ENCODE measurements at places on chromosomes 16 and 17.
A peak's percentile ranks its signal among the peaks of the same experiment; 100 is the strongest.

GRCh38 chr17:67546578-67547527 lies 169.8 kb downstream of the PITPNC1 start:
- no peak overlapping the region for H3K4me3 ChIP-seq
- no peaks in the 10 kb centered on the region for H3K4me1 ChIP-seq
- H3K27me3 ChIP-seq = no peaks in the 10 kb centered on the region
- no peak for DNase-seq
- no peaks in the 10 kb centered on the region for H3K36me3 ChIP-seq
- no peak overlapping the region for H3K27ac ChIP-seq

DNA sequence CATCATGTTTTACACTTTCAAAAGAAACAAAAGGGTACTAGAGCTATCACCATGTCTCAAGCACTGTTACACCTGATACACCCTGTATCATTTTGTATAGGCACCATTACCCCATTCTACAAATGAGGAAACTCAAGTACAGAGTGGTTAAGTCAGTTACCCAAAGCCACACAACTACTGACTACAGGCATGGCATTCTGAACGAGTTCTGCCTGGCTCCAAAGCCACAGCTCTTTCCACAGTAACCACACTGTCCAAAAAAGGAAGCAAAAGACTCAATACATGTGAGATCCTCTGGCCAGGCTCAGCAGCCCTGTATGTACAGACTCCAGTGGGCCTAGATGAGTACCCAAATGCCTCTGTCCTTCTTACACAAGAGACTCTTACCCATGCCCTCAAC lies 4.7 kb downstream of the DYNC1LI2 start:
- H3K4me3 ChIP-seq = peak overlapping the region; percentile 38
- no peaks in the 10 kb centered on the region for H3K27me3 ChIP-seq
- peak overlapping the region; percentile 82 for H3K27ac ChIP-seq
- H3K36me3 ChIP-seq = peaks cover 61% of the 10 kb centered on the region
- peak; percentile 51 for DNase-seq

- H3K27me3 ChIP-seq = peaks cover 11% of the 10 kb centered on the region
- DNase-seq = no peak
- no peaks in the 10 kb centered on the region for H3K4me1 ChIP-seq
- no peak overlapping the region for H3K4me3 ChIP-seq
- no peak overlapping the region for H3K27ac ChIP-seq
Observed at GRCh38 chr17:32985050-32985756, 6.4 kb upstream of the SPACA3 start.

- H3K4me1 ChIP-seq = peaks cover 48% of the 10 kb centered on the region
- no peak for DNase-seq
- H3K4me3 ChIP-seq = peak overlapping the region; percentile 71
- no peaks in the 10 kb centered on the region for H3K36me3 ChIP-seq
- H3K27ac ChIP-seq = peak overlapping the region; percentile 91
Observed at GRCh38 chr17:59330053-59330942, 1.2 kb upstream of the YPEL2 start.

GRCh38 chr16:57284209-57284951 lies at the start of gene PLLP:
Gene PLLP, minus strand, starts transcription at chr16:57284672. Its CDS starts 132 bp downstream, at chr16:57284540.
- peaks cover 19% of the 10 kb centered on the region for H3K4me1 ChIP-seq
- H3K27ac ChIP-seq = no peak within 1 kb of the TSS
- DNase-seq = peak; percentile 38
- no peaks in the 10 kb centered on the region for H3K36me3 ChIP-seq
- H3K27me3 ChIP-seq = peaks cover 40% of the 10 kb centered on the region

DNA sequence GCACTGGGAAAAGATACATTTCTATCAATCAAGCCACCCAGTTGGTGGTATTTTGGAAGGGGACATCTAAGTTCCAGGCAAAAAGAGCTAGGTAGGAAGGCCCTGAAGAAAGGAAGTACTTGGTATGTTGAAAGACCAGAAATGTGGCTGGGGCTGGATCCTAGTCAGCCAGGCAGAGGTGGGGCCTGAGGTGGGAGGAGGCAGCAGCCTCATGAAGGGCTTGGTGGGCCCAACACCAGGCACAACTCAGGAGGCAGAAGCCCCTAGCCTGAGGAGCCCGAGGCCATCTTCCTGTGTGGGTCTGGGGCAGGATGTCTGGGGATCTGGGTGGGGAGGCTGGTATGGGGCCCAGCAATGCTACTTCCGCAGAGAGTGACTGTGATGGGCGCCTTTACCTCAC lies 105.9 kb downstream of the SALL1 start:
- no peak overlapping the region for H3K4me3 ChIP-seq
- no peaks in the 10 kb centered on the region for H3K4me1 ChIP-seq
- no peaks in the 10 kb centered on the region for H3K36me3 ChIP-seq
- no peak overlapping the region for H3K27ac ChIP-seq
- H3K27me3 ChIP-seq = no peaks in the 10 kb centered on the region

GRCh38 chr17:45986056-45986455 lies 13.0 kb upstream of the STH start:
- DNase-seq = no peak
- H3K4me3 ChIP-seq = no peak overlapping the region
- H3K27me3 ChIP-seq = no peaks in the 10 kb centered on the region
- H3K27ac ChIP-seq = no peak overlapping the region
- H3K36me3 ChIP-seq = no peaks in the 10 kb centered on the region

- no peak overlapping the region for H3K27ac ChIP-seq
- H3K4me3 ChIP-seq = no peak overlapping the region
- no peaks in the 10 kb centered on the region for H3K36me3 ChIP-seq
- DNase-seq = no peak
- no peaks in the 10 kb centered on the region for H3K4me1 ChIP-seq
- H3K27me3 ChIP-seq = no peaks in the 10 kb centered on the region
Observed at GRCh38 chr16:88288303-88288702, 94.5 kb upstream of the ZNF469 start.

GRCh38 chr17:76157759-76158158 lies 16.7 kb upstream of the FOXJ1 start:
- H3K4me1 ChIP-seq = peaks cover 2% of the 10 kb centered on the region
- H3K4me3 ChIP-seq = no peak overlapping the region
- DNase-seq = no peak
- H3K27ac ChIP-seq = no peak overlapping the region

- peak overlapping the region; percentile 100 for H3K27ac ChIP-seq
- peak overlapping the region; percentile 99 for H3K4me3 ChIP-seq
- DNase-seq = no peak
- H3K27me3 ChIP-seq = no peaks in the 10 kb centered on the region
- H3K36me3 ChIP-seq = peaks cover 16% of the 10 kb centered on the region
Observed at GRCh38 chr16:71807905-71808592, 585 bp downstream of the AP1G1 start.

- no peaks in the 10 kb centered on the region for H3K36me3 ChIP-seq
- DNase-seq = no peak
- no peaks in the 10 kb centered on the region for H3K27me3 ChIP-seq
- H3K4me1 ChIP-seq = peaks cover 16% of the 10 kb centered on the region
Observed at GRCh38 chr17:82217530-82218204, 5.0 kb upstream of the CCDC57 start.

GRCh38 chr16:20900299-20901067 lies at the start of the genes DCUN1D3 and LYRM1:
Gene DCUN1D3, minus strand, starts transcription at chr16:20900358. Its CDS starts 37,820 bp downstream, at chr16:20862538.
Gene LYRM1, plus strand, starts transcription at chr16:20900771. Its CDS starts 14,785 bp downstream, at chr16:20915556.
- DNase-seq = peak; percentile 90
- H3K4me1 ChIP-seq = peaks cover 69% of the 10 kb centered on the region
- H3K4me3 ChIP-seq = peak within 1 kb of the TSS; percentile 99
- no peaks in the 10 kb centered on the region for H3K27me3 ChIP-seq

- H3K4me1 ChIP-seq = no peaks in the 10 kb centered on the region
- H3K27ac ChIP-seq = no peak overlapping the region
- no peak overlapping the region for H3K4me3 ChIP-seq
- peaks cover 4% of the 10 kb centered on the region for H3K27me3 ChIP-seq
Observed at GRCh38 chr17:80520810-80521455, 23.7 kb upstream of the RPTOR start.

- no peak overlapping the region for H3K27ac ChIP-seq
- no peaks in the 10 kb centered on the region for H3K27me3 ChIP-seq
- H3K36me3 ChIP-seq = peaks cover 1% of the 10 kb centered on the region
- no peak for DNase-seq
- peaks cover 4% of the 10 kb centered on the region for H3K4me1 ChIP-seq
Observed at GRCh38 chr17:9386401-9386800, 189.2 kb downstream of the STX8 start.

GRCh38 chr16:74652249-74652648 lies 14.4 kb downstream of the RFWD3 start:
- H3K36me3 ChIP-seq = peaks cover 54% of the 10 kb centered on the region
- no peak overlapping the region for H3K27ac ChIP-seq
- no peak overlapping the region for H3K4me3 ChIP-seq

DNA sequence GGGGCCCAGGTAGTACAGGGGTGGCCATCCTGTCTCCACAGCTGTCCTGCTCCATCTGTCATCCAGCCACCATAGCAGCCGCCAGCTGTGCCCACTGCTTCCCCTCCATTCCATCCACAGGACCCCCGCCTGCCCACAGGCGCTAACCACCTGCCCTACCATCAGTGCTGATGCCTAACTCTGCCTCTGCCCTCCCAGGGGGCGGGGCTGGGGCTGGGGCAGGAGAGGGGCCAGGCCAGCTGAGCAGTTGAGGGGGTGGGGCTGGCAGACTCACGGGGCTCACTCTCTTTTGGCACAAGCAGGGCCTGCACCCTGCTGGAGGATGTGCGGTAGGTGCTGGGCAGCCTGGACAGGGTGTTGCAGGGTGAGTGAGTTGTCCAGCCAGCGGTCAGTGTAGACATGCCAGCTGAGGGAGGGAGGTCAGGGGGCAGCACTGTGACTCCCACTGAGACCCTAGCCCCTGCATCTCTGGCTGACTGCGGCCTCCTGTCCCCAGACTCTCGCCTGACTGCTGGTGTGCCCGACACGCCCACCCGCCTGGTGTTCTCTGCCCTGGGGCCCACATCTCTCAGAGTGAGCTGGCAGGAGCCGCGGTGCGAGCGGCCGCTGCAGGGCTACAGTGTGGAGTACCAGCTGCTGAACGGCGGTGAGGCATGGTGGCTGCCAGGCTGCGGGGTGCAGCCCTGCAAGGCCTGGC lies 9.6 kb downstream of the GALK1 start:
- no peaks in the 10 kb centered on the region for H3K36me3 ChIP-seq
- no peak for DNase-seq
- H3K4me1 ChIP-seq = peaks cover 9% of the 10 kb centered on the region
- H3K27ac ChIP-seq = no peak overlapping the region
- no peaks in the 10 kb centered on the region for H3K27me3 ChIP-seq

GRCh38 chr17:81961087-81961511 lies at the start of gene NOTUM:
Gene NOTUM, minus strand, starts transcription at chr17:81961187. Its CDS starts 278 bp downstream, at chr17:81960909.
- H3K27ac ChIP-seq = no peak within 1 kb of the TSS
- no peak for DNase-seq
- H3K4me3 ChIP-seq = no peak within 1 kb of the TSS

DNA sequence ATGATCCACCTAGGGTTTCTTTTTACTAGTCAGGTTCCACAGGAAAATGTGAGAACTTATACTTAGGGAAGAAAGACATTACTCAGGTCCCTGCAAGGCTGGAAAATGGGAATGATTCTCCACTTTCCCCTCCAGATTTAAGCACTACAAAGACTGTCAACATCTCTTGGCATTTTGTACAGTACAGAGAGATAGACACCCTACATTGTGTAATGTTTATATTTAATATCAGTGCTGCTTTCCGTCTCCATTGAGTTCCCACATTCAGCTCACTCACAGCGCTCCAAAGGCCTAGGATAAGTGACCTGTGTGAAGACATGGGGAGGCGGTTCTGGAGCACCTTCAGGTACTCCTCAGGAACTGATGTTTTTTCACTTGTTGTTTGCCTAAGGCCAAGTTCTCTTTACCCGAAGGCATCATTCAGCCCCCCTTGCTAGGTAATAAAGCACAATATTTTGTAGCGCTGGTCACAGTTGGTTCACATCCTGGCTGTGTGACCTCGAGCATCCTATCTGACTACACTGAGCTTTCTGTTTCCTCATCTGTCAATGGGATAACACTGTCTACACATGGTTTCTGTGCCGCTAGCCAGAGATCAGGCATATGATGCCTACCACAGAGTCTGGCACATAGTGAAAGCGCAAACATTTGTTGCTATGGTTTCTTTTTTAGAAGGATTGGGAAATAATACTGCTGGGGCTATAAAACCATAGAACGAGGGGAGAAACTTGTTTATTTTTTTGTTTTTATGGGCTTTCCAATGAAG lies 226.6 kb downstream of the ZFHX3 start:
- H3K27me3 ChIP-seq = no peaks in the 10 kb centered on the region
- DNase-seq = no peak
- no peak overlapping the region for H3K27ac ChIP-seq
- no peak overlapping the region for H3K4me3 ChIP-seq
- H3K4me1 ChIP-seq = no peaks in the 10 kb centered on the region
- no peaks in the 10 kb centered on the region for H3K36me3 ChIP-seq

DNA sequence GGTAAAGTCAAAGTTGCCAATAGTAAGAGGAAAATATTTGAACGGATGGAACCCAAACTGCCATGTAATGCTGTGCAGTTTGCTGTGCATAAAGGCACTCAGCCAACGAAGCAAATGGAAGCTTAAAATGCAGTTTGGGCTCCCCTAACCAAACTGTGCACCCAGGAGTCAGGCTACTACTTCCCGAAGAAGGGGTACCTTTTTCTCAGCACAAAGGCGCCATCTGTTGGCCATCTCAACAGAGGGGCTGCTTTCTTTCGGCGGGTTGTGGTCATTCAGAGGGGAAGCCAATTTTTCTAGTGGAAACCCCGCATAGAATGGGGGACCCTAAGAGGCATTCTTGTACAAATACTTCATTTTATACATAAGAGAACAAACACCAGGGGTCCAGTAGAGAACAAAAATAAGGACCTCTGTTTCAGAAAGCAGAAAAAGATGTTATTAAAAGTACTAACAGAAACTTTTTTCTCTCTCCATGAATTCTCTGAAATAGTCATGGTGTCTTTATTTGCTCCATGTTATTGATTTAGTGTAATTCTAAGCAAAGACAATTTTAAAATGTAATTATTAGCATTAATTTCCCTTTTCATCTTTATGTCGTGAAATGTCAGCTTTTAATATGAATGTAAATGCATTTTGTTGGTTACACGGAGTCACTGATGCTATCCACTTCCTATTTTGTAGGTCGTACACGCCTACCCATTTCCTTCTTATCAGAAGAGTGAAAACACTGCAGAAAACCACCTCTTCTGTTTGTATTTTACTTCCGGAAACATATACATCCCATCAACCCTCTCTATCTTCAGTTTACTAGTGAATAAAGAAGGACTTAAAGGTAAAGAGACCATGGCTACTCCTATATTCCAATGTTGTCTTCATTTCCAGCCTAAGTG lies 453.3 kb downstream of the KCNJ2 start:
- no peak overlapping the region for H3K27ac ChIP-seq
- peaks cover 4% of the 10 kb centered on the region for H3K4me1 ChIP-seq
- DNase-seq = no peak
- H3K4me3 ChIP-seq = no peak overlapping the region

- H3K27me3 ChIP-seq = peaks cover 12% of the 10 kb centered on the region
- H3K4me3 ChIP-seq = no peak overlapping the region
- H3K4me1 ChIP-seq = no peaks in the 10 kb centered on the region
- H3K36me3 ChIP-seq = no peaks in the 10 kb centered on the region
- H3K27ac ChIP-seq = no peak overlapping the region
Observed at GRCh38 chr17:73998653-73999645, 204.5 kb upstream of the RPL38 start.

DNA sequence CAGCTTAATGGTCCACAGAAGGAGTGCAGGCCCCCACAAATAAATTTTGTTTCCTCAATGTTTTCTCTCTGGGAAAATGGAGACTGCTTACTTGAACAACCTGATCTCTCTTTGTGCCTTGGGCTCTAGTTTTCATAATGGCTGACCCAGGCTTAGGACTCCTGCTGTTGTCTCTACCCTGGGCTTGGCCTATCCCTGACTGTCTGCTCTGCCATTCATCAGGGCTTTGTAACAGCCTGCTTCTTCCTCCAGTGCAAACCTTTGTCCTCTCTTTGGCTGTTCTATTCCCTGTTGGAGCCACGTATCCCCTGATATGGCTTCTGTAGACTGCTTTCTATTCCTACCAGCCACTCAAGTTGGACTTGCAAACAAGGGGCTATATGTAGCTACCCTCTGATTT lies 139.8 kb downstream of the SHISA9 start:
- H3K36me3 ChIP-seq = no peaks in the 10 kb centered on the region
- no peak for DNase-seq
- H3K4me1 ChIP-seq = no peaks in the 10 kb centered on the region
- no peaks in the 10 kb centered on the region for H3K27me3 ChIP-seq
